Left hindlimb (tissue), 1 donor: ENCODE measurements at places on chromosomes 12 and 14.

GRCh38 chr14:89304972-89305703 lies 111.9 kb downstream of the FOXN3 start:
- DNase-seq: peak; percentile 51

DNA sequence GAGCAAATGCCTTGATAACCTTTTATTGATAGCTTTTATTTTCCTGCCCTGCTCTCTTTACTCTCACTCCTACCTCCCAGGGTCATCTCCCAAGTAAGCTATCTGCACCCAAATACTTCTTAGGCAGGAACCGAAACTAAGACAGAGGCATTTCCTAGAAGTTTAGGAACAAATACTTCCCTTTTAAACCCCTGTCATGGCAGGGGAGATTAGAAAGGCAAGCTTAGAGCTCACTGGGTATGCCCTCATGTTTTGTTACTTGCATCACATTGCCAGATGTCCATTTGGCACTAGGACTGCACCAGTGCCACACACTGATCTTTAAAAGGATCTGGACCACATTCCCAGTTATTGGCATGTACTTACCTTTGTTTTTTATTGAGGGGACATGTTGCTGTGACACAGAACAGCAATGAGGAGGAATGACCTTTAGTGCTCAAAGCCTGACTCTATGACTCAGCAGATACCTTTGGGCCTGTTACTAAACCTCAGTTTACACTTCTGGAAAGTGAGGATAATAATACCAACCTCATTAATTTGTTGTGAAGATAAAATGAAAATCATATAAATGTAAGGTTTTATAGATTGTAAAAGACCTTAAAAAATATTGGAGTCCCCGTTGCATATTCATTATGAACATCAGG lies 40.9 kb upstream of the MBIP start:
- DNase-seq: no peak

DNA sequence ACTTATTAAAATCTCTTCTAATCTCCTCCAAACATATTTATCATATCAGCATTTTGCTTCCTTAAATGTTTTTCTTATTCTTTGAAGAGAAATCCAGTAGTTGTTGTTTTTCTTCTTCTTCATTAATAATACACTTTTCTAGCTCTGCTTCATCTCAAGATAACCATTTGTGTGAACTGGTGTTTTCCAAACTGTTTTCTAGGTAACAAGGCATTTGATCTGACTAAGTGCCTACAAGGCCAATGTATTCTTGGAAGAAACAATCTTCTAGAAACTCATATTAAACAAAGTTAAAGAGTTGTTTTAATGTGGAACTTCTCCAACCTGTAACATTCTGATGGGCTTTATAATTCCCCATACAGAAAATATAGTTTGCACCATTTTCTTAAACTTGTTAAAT lies 30.8 kb upstream of the IFNG start:
- DNase-seq: no peak

DNA sequence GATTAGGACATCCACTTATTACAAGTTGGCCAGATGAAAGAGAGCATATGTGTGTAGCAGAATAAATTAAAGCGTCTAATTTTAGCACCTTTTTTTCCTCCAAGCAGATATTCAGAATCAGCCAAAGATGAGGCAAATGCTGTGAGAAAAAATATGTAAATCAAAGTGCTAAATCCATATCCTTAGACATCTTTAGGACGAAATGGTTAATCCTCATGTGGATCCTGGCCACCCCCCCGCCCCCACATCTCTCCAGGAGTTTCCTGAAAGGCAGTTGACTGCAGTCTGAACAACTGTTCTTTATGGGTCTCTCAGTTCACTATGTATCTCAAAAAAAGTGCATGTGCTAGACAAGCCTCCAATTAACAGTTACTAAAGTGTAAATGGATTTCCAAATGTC lies 1768.1 kb upstream of the SEL1L start:
- DNase-seq: no peak

DNA sequence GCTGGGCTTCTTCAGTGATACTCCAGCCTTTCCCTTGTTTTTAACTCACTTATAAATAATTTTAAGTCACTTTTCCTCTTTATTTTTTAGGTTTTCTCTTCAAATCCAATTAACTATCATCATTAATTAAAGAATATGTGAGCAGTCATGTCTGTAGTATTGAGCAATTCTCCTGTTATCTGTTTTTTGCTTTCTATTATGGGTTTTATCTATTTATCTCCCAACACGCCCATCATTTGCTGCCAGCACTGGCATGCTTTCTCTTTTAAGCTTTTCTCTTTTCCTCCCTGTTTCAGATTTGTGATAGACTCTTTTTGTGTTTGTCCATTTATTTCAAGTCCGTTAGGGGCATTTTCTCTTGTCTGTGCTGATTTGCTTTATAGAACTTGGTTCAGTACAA lies 72.3 kb downstream of the CRADD start:
- DNase-seq: no peak

- DNase-seq: no peak
Observed at GRCh38 chr12:66061076-66061475, 69.5 kb downstream of the LLPH start.

DNA sequence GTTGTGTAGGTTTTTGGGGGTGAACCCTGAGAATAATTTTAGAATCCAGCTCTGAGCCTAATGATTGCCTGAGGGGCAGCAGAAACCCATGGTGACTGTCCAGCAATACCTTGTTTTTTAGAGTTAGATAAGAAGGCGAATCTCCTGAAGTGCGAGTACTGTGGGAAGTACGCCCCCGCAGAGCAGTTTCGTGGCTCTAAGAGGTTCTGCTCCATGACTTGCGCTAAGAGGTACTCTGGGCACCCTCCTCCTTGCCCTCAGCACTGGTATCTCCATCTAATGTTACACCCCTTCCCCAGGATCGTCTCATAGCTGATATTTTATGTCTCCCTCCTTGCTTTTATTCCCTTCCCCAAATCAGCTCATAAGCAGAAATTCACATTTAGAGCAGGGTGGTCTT lies 12.7 kb downstream of the M6PR start:
- DNase-seq: no peak

DNA sequence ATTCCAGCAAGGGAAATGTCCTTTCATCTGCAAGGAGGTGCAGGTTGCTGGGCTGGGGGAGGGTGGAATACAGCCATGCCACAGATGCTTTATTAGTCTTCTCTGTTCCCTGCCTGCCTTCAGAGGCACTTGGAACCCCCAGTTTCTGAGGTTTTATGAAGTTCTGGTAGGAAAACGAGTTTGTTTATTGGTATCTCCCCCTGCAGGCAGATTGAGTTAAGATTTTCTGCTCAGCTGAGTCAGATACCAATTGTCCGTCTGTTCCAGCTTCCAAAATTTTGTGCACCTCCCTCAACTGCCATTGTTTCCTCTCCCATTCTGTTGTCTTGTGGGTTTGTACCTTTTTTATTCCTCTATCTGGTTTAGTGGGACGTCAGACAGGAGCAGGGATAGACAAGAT lies 155.6 kb downstream of the ETV6 start:
- DNase-seq: no peak

- DNase-seq: peak; percentile 52
Observed at GRCh38 chr14:102508774-102509745, 516 bp downstream of the ANKRD9 start.

- DNase-seq: no peak
Observed at GRCh38 chr12:6311822-6312528, 1.5 kb downstream of the PLEKHG6 start.

DNA sequence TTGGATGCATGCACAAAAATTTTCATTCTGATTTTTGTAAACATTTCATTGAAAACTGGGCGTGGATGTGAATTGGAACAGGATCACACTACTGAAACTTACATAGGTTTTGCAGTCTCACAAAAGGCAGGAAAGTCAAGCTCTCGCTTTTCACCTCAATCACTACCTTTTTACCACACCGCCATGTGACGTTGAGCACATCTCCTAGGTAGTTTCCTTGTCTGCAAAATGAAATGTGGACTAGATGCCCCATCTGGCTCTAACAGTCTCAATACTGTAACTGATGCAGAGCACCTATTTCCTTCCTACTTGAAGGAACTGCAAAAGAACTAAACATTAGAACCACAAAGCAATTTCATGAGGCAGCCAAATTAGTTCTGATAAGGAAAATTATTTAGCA lies 4.4 kb upstream of the YY1 start:
- DNase-seq: no peak

GRCh38 chr14:104953097-104953496 lies 25.1 kb downstream of the AHNAK2 start:
- DNase-seq: no peak

GRCh38 chr12:12922191-12922616 lies 29.8 kb downstream of the GPRC5D start:
- DNase-seq: no peak

- DNase-seq: no peak
Observed at GRCh38 chr14:99378782-99379214, 101.9 kb downstream of the SETD3 start.

DNA sequence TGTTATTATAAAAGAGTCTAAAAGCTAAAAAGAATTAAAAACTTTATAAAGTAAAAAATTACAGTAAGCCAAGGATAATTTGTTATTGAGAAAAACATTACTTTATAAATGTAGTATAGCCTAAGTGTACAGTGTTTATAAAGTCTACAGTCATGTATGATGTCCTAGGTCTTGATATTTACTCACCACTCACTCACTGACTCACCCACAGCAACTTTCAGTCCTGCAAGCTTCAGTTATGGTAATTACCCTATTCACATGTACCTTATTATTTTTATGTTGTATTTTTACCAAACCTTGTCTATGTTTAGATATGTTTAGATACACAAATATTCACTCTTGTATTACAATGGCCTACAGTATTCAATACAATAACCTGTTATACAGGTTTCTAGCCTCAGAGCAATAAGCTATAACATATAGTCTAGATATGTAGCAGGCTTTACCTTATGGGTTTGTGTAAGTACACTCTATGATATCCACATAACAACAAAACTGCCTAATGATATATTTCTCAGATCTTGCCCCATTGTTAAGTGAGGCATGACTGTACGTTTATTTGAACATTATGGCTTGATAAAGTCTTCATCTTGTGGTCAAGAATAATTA lies 113.7 kb upstream of the KITLG start:
- DNase-seq: no peak

DNA sequence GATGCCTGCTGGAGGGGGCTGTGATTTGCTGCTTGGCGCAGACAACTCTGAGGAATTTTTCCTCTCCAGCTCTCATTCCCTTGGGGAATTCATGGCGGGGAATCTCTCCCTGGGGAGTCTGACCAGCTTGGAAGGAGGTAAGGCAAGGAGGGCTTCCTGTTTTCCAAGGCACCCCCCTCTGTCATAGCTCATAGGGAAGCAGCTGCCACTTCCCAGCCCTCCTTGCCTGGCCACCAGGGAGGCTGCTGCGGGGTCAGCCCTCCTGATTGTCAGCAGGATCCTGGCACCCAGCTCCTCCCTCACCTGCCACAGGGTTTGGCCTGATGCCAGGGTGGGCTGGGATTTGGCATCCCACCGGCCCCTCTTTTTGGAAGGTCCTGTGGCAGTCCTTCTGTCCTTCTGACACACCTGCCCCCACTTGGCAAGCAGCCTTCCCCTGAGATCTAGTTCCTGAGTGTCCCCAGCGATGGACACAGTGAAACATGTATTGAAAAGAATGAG lies 74.9 kb downstream of the TSPAN9 start:
- DNase-seq: no peak

- DNase-seq: no peak
Observed at GRCh38 chr12:75505706-75506312, 5.6 kb downstream of the KRR1 start.

GRCh38 chr14:25049568-25050268 lies at the start of gene STXBP6:
STXBP6 (minus strand) TSS chr14:25050147; CDS start chr14:24974818, 75,329 bp downstream.
- DNase-seq: peak; percentile 85

- no peak for DNase-seq
Observed at GRCh38 chr12:8156416-8156815, 399 bp upstream of the ZNF705A start.

DNA sequence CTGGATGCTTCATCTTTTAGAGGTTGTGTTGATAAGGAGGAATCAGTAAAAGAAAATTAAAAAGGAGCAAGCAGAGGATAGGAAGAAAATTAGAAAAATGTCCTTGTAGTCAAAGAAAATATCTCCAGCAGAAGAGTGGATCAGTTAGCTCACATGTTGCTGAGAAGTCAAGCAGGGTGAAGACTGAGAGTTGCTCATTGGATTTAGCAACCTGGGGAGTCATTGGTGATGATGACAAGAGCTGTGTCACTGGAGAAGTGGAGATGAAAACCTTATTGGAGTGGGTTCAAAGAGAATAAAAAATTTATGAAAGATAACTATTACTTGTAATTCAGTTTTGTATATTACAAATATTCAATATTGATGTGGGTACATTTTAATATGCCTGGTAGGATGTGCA lies 9.8 kb downstream of the FRMD6 start:
- DNase-seq: no peak

- DNase-seq: no peak
Observed at GRCh38 chr12:87444039-87444438, 585.2 kb downstream of the C12orf50 start.

DNA sequence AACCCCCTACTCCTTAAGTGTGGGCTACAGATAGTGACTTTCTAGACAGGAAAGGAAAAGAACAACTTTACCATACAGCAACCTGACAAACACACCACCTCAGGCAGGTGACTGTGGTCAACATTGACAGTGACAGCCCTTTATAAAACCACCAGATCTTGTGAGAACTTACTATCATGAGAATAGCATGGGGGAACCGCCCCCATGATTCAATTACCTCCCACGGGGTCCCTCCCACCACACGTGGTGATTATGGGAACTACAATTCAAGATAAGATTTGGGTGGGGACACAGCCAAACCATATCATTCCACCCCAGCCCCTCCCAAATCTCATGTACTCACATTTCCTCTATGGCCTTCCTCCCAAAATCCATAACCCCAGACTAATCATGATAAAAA lies 16.3 kb downstream of the OR10P1 start:
- DNase-seq: no peak

GRCh38 chr12:127149226-127149964 lies 1117.6 kb upstream of the TMEM132C start:
- DNase-seq: no peak

GRCh38 chr12:57093415-57094207 lies 4.7 kb downstream of the NAB2 start:
- DNase-seq: peak; percentile 87

DNA sequence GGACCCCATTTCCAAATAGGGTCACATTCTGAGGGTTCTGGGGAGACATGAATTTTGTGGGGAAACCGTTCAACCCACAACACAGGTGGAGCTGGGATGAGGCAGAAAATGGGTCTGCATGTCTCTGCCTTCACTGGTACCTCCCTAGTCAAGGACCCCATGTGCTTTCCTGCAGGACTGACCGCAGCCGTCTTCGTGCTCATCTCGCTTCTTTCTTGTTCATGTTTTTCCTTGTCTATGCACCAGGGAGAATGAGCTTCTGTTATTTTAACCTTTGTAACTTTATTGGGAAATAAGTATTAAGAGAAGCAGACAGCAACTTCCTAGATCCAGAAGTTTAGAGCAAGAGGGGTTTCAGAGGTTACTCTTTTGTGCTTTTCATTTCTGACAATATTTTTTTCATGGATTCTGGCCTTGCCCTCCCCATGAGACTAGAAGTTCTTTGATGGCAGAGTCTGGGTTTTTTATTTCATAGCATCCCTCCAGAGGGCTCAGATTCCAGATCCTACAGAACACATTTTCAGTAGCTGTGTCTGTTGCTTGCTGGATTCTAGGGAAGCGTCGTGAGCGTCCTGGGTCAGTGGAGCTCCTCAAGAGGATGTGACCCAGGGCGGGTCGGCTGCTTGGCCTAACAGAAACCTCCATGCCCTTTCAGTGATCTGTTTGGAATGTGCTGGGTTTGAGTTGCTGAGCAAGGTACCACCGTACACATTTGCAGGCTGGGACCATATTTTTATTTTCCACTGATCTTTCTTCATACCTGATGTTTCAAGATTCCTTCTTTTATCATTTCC lies 104.2 kb downstream of the ADGRD1 start:
- DNase-seq: no peak

GRCh38 chr14:59698793-59699192 lies 122.2 kb upstream of the CCDC175 start:
- DNase-seq: no peak
